Osteocyte (in vitro differentiated cells): ENCODE measurements at places on chromosomes 1 and 21. TPM values are rescaled to one million over a fixed set of nuclear protein-coding genes. Genes with fewer than 3 reads are reported as not detected.

- no peak for DNase-seq
Measured at GRCh38 chr1:98336472-98337083, 324.9 kb upstream of the SNX7 start.

DNA sequence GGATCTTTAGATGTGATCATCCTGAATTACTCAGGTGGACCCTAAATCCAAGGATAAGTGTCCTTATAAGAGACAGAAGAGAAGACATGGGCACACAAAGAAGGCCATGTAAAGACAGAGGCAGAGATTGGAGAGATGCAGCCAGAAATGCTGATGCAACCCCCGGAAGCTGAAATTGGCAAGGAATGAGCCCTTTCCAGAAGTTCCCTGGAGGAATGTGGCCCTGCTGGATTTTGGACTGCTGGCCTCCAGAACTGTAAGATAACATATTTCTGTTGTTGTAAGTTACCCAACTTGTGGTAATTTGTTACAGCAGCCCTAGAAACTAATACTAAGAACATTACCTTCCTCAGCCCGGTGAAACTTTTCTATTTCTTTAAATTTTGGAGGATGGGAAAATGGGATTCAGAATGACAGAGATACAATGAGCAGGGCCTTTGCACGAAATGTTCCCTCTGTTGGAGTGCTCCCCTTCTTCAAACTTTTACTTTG lies 11.2 kb upstream of the PLPP3 start:
- no peak for DNase-seq

DNA sequence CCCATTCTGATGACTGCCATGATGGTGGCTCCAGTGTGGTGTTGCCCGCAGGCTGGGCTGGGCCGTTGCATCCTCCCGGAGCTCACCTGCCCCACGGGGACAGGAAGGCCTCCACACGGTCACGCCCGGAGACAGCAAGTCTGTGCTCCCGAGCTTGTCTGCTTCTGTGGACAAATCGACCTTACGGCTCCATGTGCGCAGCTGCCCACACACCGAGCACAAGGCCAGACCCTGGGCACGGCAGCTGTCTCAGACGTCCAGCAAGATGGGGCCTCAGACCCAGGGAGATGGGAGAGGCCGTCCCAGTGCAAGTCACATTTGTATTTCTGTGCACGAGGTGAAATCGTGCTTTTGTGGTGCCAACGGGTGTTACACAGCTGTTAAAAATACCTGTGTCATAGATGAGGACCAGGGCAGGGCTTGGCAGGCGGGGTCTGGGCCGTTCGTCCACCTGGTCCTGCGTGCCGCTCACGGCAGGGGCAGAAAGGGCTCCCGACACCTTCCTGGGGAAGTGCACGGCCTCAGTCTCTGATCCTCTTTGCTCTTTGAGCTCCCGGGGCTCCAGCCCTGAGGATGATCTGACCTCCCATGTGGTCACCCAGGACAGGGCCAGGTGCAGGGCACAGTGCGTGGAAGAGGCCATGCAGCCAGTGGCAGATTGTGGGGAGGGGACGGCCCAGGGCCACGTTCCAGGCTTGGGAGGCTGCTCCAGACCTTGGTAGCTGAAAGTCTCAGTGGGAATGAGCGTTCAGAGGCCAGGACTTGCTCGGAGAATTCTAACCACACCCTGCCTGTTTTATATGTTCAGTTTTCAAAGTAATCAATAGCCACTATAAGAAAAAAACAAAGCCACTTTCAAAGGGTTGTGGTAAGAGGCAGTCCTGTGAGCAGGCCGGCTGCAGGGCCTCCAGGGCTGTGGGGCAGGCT lies 13.5 kb downstream of the COL6A1 start:
- DNase-seq = peak; percentile 77

DNA sequence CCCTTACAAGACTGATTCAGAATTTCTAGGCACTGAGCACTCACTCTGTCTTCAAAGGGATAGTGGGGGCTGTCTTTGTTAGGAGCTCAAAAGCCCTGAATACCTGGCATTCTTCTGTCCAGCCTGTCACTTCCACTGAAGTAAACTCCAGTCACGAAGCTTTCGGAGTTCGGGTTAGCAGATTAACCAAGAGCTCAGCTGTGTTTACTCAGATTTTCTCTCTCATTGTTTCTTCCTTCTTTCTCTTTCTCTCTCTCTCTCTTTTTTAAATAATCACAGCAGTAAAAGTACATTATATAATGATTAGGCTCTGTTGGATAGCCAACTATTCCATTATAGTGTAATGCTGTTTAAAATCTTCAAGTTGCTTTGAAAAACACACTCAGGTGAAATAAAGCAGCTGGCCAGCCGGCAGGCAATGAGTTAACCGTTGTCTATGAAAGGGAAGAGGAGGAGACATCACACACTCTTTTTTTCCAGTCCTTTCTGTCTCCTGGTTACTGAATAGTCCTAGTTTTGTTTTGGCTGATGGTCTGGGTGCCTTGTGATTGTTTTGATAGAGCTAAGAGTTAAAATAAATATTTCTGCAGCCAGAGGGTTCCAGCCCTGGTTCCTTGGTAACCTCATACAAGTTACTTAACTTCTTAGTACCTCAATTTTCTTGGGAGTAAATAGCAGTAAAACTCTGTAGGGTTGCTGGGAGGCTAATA lies 89.8 kb downstream of the ADSS2 start:
- DNase-seq = no peak

- DNase-seq = peak; percentile 64
Measured at GRCh38 chr1:248758352-248758751, 2.8 kb upstream of the LYPD8 start.

Gene PKP1
- not detected in 2 replicates for total RNA-seq

Gene DCST1
- total RNA-seq = not detected in 2 replicates

Gene NHLH1
- 0.16 and 0.31 TPM in 2 replicates for total RNA-seq

Gene S100A2
- total RNA-seq = 8.9 and 11.7 TPM in 2 replicates
